ENCODE measurements at places on chromosomes 6 and 20.
A peak's percentile ranks its signal among the peaks of the same experiment; 100 is the strongest.

- DNase-seq = peak; percentile 72
Observed at GRCh38 chr6:116268589-116269293, 11.0 kb downstream of the TSPYL1 start.

GRCh38 chr6:137775227-137775626 lies 91.8 kb upstream of the TNFAIP3 start:
- DNase-seq = no peak

GRCh38 chr6:43627008-43627825 lies 1.8 kb downstream of the GTPBP2 start:
- DNase-seq = peak; percentile 84

DNA sequence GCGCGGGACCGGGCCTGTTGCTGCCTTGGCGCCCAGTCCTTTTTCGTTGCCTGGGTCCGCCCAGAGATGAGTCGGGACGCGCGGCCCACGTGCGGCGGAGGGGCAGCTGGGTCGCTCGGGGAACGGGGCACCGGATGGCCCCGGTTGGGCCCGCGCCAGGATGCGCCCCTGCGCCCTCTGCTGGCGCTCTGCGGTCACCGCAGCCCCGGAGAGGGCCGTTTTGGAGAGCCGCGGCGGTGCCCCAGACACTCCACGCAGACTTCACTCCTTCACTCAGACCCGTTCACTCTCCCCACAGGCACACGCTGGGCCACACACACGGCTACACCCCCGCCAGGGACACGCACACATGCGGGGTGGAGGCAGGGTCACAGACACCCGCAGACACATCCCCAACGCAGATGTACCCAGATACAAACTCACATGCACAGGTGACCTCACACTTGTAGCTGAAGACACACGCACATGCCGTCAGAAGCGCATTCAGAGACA lies 38.8 kb downstream of the SRC start:
- no peak for DNase-seq

- no peak for DNase-seq
Observed at GRCh38 chr6:138370631-138371451, 6.9 kb upstream of the SMIM28 start.

DNA sequence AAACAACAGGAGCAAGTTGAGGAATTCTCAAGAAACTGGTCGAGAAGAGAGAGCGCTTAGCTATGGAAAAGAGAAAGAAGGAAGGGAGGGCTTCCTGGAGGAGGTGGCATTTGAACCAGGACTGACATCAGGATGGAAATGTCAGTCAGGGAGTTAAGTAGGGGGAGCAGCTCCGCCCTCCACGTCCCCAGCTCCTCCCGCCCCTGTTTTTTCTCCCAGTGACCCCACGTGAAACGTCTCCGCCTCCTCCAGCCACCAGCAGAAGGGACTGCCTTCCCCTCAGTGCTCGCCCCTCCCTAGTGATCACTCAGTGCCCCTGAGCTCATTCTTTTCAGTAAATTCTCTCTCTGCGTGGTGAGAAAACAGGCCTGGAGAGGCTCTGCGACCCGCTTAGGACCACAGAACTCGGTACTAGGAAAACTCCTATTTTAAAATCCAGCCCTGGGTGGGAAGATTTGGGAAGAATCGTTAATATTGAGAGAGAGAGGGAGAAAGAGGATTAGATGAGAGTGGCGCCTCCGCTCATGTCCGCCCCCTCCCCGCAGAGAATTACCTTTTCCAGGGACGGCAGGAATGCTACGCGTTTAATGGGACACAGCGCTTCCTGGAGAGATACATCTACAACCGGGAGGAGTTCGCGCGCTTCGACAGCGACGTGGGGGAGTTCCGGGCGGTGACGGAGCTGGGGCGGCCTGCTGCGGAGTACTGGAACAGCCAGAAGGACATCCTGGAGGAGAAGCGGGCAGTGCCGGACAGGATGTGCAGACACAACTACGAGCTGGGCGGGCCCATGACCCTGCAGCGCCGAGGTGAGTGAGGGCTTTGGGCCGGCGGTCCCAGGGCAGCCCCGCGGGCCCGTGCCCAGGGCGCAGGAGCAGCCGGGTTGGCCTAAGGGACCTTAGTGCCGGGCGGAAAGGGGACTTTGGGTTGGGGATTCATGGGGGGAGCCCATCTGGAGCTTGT lies 4.6 kb downstream of the HLA-DPB1 start:
- no peak for DNase-seq

DNA sequence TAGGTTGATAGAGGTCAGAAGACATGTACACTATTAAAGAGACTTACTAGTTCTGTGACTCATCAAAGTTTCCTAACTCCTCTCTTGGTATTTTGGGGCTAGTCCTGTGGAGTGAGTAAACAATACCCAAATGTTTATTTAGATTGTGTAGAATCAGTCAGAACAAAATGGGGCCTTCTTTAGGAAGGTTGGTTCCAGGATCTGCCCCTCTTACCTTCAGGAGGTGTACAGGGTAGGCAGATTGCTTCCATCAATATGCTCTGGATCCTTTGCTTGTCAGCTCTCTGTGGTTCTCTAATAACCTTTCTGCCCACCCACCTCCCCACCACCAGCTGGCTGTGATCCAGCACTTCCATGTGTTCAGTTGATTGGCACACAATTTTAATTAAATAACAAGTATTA lies 107.0 kb downstream of the POPDC3 start:
- no peak for DNase-seq

- DNase-seq = no peak
Observed at GRCh38 chr6:68364271-68364805, 270.7 kb upstream of the ADGRB3 start.

DNA sequence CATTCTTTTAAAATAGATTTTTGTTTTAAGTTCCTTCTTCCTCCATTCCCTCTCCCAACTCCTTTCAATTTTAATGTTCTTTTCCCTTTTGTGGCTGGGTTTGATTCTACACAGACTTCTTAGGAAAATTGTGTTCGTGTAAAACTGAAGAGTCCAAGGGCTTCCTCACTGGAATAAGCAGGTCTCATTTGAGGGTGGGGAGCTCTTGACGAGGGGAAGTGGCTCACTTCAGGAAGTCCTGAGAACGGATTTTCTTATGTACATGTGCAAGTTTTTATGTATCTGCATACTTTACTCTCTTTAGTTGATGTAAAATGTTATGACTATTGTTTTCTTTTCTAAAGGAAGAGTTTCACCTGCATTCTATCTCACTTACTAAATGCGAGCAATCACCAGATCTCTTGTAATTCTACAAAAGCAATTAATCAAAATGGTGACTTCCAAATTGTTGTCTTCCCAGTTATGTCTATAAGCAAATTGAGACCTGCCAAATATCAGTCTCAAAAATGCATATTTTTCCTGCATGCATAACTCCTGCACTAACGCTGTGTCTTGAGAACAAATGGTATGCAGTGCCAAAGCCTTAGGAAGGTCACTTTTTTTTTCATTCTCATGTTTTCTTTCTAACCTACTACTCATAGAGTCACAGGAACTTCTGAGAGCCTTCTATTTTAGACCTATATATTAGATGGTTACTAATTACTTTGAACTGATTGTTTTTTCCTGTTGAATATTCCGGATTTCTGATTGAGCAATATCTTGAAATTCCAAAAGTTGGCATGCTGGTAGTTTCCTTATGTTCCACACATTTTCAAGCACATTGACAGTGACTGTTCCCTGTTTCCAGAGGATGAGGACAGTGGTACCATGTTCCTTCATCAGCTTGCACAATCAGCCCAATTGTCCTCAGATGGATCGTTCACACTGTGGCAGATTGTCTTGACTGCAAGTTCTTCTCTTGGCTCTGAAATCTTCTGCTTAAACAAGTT lies 251.9 kb upstream of the PRDM1 start:
- DNase-seq = no peak

DNA sequence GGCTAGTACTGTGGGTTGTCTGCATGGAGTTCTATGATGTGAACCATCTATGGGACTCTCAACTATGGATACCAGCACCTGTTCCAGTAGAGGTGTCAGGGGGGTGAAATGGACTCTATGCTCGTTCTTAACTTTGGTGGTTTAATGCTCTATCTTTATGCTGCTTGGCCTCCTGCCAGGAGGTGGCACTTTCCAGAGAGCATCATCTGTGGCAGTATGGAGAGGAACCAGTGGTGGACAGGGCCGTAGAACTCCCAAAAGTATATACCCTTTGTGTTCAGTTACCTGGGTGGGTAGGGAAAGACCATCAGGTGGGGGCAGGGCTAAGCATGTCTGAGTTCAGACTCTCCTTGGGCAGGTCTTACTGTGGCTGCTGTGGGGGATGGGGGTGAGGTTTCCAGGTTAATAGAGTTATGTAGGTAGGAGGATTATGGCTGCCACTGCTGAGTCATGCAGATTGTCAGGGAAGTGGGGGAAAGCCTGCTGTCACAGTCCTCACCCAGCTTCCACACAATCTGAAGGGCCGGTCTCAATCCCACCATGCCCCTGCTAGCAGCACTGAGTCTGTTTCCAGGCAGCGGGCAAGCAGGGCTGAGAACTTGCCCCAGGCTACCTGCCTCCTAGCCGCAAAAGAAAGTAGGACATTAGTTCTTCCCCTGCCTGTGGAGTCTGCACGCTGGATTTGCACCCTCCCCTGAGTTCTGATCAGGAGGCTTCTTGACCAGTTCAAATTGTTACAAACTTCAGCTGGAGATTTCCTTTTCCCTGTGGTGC lies 284.0 kb downstream of the KCNQ5 start:
- DNase-seq = no peak

- DNase-seq = peak; percentile 20
Observed at GRCh38 chr20:43191946-43192863, 2.5 kb upstream of the PTPRT start.
